ENCODE measurements at places on chromosomes 1 and 21.

GRCh38 chr1:248812736-248813425 lies 12.8 kb downstream of the SH3BP5L start:
- DNase-seq: no peak

DNA sequence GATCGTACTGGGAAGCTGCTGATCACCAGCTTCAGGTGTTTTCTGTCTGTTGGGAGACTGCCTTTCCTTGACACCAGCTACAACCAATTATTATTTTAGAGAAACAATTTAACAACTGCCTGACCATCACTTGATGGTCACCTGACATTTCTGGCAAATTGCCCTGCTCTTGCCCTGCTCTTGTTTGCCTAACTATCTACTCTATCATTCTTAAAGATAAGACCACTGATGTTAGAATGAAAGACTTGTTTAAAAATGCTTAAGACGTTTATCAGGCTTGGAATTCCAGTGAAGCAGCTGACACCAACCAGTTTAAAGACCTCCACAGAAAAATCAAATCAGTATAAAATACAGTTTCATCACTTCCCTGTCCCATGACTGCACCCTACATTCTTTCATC lies 423.3 kb upstream of the CAMK1G start:
- DNase-seq: no peak

GRCh38 chr21:36235058-36235582 lies 78.5 kb downstream of the DOP1B start:
- DNase-seq: no peak

GRCh38 chr1:24047110-24047477 lies 64.8 kb downstream of the MYOM3 start:
- no peak for DNase-seq

- no peak for DNase-seq
Observed at GRCh38 chr1:228150120-228150460, 360 bp downstream of the GJC2 start.

GRCh38 chr1:47647327-47647845 lies 209.5 kb downstream of the FOXD2 start:
- DNase-seq: no peak

DNA sequence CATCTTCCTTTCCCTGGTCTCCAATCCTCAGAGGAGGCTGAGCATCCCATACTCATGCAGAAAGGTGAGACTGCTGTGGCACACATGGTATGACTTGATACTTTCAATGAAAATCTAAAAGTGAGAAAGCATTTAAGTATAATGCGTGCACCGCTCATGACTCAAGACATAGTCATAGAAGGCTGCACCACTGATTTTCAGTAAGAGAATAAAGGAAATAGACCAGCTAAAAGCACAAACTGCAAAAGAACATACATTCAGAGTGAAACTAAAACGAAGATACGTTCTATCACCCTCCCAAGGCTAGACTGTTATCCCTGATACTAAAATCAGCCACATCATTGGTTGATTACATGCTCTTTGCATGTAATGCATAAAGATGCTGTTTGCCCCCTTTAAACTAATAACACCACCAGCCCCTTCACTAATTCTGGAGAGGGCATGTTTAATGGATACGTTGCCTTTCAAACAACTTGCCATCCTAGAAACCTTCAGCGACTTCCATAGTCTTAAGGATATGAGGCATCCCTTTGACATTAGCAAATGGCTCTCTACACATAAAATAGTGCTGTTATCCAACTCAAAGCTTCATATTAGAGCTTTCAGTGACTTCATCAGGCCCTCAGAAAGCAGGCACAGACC lies 2.1 kb downstream of the PLD5 start:
- no peak for DNase-seq

- no peak for DNase-seq
Observed at GRCh38 chr1:9890224-9890731, 19.8 kb downstream of the CTNNBIP1 start.

- DNase-seq: no peak
Observed at GRCh38 chr1:30600706-30601105, 122.7 kb downstream of the MATN1 start.

DNA sequence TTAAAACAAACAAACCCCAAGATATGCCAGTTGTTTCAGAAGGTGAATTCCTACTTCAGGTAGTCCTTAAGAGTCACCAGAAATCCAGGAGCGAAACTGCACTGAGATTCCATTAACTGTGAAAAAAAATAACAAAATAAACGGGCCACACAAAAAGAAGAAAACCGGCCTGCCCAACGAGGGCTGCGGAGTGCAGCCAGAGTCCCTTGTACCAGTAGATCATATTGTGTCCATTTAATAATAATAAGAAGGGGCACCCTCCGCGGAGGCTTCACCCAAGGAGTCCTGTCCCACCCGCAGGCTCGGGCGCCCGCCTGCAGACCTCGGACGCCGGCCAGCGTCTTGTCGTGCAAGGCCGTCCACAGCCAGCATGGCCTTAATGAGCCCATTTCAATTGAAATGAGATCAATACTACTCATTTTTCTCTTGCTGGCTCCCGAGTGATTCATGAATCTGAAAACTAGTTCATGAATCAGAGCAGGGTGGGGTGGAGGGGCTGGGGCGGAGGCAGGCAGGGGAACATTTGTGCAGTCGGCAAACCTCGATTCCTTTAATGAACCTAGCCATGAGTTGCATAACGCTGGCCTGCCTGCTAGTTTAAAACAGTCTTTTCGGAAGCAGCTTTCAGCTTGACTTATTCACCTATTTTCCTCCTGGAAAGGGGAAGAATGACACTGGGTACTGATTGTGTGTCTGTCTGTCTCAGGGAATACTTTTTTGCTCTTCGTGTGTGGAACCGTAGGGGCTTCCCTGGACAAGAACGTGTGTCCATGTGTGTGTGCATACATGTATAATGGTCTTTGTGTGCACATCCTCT lies 113.1 kb upstream of the IRF2BP2 start:
- DNase-seq: peak; percentile 76

DNA sequence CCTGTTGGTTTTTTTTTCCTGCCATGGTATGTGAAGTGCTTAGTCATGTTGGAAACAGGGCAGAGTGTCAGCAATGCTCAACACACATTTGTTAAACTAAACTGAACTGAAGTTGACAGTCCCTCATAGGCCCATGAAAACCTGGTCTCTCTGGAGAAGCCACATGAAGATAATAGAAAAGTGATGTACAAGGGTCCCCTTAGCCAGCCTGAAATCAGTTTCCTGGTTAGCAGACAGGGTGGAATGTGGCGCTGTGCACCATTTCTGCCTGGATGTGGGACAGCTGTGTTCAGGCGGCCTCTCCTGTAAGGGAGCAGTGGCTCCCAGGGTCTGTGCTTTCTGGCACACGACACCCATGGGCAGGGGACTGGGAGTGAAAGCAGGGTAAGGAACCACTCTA lies 9.9 kb upstream of the CHI3L1 start:
- no peak for DNase-seq

DNA sequence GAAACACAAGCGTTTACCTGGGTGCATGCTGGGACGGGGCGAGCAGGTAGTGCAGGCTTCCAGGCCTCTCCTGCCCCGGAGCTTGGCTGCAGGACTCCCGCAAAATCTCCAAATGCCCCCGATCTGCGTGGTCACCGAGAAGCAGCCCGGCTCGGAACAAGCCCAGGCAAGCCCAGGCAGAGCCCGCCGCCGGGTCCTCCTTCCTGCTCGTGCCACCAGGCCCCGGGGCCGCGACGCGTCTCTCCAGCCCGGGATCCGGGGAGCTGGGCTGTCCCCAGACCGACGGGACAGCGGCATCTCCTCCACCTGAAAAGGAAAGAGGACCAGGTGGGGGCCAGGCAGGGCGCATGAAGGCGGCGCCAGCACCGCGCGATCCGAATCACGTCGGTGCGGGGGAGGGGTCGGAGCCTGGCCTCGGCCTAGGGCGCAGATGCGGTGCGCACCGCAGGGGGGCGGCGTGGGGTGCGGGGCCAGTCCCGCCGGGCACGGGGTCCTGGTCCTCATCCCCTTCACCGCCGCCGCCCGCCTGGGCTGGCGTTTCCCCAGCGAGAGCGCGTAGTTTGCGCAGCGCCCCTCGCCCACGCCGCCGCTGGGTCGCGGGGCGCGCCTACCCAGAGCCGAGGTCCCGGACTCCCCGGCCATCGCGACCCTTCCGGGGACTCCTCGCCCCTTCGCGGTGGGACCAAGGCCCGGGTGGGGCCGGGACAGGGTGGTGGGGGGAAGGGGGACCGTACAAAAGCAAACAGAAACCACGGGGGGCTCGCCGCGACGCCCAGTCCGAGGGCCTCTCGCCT lies 52.4 kb upstream of the H6PD start:
- DNase-seq: peak; percentile 16

GRCh38 chr1:61640531-61641530 lies 84.1 kb downstream of the TM2D1 start:
- DNase-seq: no peak

DNA sequence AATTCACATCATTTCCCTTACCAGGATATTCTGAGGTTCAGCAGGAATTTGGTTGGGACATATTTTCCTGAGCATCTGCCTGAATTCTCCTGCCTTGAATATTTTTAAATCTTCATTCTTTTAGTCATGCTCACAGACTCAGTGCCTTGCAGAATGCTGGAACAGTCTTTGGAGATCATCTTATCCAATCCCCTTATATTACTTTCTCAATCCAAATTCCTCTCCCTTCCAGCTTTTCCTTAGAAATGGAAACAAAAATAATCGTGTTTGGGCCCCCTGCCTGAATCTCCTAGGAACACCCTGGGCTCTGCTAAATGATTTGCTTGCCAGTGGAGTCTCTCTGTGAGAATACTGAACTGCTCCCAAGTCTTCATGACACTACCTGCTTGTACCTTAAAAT lies 38.4 kb downstream of the LHX8 start:
- DNase-seq: no peak

GRCh38 chr1:39691383-39692151 lies at the start of gene HPCAL4:
TSS of gene HPCAL4 (minus strand) at chr1:39691433. CDS start at chr1:39684603, 6,830 bp downstream.
- peak; percentile 91 for DNase-seq

GRCh38 chr1:158327481-158327880 lies 3.9 kb downstream of the CD1B start:
- DNase-seq: no peak

DNA sequence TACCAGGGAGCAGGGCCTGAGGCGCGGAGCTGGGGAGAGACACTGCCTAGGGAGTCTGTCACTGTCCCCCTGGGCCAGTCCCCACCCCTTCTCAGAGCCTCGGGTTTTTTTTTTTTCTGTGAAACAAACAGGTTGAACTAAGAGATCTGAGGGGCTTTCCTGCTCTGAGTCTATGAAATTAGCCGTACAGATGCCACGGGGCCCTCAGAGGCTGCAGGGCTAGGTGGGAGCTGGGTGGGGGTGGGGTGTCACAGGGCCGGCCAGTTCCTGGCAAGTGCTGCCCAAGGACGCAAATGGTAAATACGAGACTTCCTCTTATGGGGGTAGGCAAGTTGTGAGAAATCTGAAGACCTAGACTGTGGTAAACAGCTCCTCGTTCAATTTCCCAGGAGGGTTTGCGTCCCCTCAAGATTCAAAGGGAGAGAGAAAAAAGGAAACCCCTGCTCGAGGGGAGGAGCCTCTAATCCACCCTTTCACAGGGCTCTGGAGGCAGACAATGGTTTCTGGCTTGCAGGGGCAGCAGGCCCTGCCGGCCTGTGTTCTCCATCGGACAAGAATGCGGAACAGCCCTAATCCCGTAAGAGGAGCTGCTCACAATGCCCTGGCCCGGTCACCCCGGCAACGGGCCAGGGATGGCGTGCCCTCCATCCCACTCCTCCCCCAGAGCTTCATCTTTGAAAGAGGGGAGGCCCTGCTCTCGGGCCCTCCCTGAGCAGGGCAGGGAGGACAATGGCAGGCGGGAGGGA lies 7.8 kb downstream of the NUAK2 start:
- peak; percentile 13 for DNase-seq

GRCh38 chr1:109898842-109899241 lies 11.8 kb upstream of the CSF1 start:
- no peak for DNase-seq

GRCh38 chr21:28654406-28654805 lies 338.3 kb downstream of the LTN1 start:
- no peak for DNase-seq

- DNase-seq: no peak
Observed at GRCh38 chr21:26759731-26760130, 85.5 kb downstream of the ADAMTS1 start.

DNA sequence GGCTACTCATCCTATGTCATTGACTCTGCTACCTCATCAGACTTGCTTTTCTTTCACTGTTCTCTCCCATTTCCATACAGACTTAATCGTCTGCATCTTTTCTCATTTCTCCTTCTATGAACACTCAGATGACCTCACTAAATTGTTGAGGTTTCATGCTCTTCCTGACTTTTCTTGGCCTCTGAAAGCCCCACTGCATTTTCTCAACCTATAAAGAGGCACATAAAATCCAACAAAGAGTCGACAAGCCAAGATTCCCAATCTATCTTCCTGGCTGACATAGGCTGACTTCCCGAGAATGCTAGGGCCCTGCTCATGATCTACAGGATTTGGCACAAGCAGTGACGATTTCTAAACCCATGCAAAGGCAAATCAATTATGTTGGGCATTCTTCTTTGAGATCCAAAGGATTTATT lies 280.8 kb upstream of the DPYD start:
- no peak for DNase-seq

- DNase-seq: peak; percentile 27
Observed at GRCh38 chr1:228735871-228736586, 750 bp downstream of the RHOU start.

DNA sequence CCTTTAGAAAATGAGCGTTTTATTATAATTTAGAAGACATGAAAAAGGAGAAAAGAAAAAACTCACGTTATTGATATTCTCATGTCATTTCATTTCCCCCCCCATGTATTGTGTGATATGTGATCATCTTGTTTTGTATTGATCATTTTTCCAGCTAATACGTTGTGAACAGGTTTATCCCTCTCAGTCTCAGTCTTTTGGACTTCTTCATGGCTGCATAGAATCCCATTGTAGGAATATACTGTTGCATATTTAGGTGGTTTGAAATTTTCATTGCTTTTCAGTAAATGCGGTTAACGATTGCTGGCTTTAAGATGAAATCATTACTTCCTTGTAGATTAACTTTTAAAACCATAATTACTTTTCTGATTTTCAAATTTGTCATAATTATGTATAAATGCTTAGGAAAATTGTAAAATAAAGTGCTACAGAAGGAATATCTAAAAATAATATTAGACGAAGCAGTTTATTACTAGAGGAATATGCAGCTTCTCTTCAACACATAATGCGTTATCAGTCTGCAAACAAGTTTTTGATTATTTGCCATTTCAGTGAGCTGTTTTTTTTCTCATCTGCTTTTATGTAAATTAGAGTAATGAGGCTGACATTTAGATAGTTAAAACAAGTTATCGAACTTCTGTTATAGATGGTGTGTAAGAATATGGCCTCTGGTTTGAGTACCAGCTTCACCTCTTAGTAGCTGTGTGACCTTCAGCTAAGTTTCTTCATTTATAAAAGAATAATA lies 1.8 kb downstream of the SON start:
- no peak for DNase-seq

- no peak for DNase-seq
Observed at GRCh38 chr21:46018615-46019014, 37.0 kb downstream of the COL6A1 start.

DNA sequence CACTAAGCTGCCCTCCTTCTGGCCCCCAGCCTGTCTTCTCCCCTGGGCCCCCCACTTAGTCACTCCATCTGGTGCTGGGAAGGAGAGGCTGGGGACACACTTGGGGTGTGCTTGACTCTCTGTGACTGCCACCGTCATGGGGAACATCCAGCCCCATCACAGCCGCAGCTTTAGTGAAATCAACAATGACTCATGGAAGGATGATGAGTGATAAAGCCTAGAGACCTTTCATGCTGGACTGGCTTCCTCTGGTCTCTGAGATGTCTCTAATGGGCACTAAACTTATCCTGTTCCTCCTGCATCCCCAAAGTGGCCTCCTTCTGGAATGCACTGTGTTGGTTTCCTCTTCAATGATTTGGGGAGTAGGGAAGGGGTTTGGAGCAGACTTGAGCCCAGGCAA lies 172.9 kb downstream of the GRIK3 start:
- no peak for DNase-seq

- DNase-seq: no peak
Observed at GRCh38 chr1:22418933-22419382, 32.7 kb upstream of the ZBTB40 start.

All from activated naive CD4-positive, alpha-beta T cell treated with Interleukin-2 at 50 U/mL for 16 hours (primary cell).